ENCODE measurements at places on chromosomes 5 and 9.

DNA sequence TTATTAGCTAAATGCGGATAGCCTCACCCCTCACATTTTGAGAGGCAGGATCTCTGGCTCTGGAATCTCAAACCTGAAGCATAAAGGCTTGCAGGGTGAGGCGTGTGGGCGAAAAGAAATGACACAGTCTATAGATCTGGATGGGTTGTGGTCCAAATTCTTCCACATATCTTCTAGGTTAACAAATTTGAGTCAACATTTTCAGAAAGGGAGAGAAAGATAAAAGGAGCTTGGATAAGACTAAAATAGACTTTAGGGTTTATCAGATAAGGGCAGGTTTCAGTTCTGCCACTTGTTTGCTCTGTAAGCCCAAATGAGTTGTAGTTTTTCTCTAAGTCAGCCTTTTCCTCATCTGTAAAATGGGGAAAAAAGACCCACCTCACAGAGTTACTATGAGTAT lies 220.9 kb downstream of the TRIM32 start:
- DNase-seq: no peak

- DNase-seq: no peak
These were observed 1717.1 kb downstream of the EFNA5 start for GRCh38 chr5:105953616-105954015.

- DNase-seq: no peak
These were observed 91.0 kb downstream of the GAS1 start for GRCh38 chr9:86856259-86856658.

GRCh38 chr9:116791326-116791725 lies 104.2 kb downstream of the TRIM32 start:
- no peak for DNase-seq

DNA sequence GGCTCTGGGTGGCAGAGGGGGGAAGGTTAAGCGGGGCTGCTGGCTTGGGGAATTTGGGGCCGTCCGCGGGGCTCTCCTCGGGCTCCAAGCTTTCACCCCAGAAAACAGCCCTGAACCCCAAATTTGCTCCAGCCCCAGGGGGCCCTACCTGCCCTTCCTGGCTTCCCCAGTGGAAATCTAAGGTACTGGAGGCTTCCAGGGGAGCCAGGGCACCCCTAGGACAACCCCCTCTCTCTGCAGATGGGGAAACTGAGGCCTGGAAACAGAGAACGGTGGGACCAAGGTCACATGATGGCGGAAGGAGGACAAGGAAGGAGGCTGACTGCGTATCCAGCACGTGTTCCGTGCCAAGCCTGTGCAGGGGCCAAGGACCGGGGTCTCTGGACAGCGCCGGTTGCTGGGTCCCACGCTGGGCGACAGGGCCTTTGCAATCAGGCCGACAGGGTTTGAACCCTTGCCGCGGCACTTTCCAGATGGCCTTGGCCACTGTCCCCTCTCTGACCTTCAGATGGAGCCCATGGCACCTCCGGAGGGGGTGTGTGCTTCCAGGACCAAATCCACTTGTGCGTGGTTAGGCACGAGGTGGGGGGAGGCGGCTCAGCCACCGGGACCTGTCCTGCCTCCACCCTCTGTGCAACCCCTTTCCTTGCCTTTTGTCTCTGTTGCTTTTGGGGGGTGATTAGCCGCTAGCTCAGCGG lies 183.1 kb downstream of the C9orf50 start:
- DNase-seq: no peak

DNA sequence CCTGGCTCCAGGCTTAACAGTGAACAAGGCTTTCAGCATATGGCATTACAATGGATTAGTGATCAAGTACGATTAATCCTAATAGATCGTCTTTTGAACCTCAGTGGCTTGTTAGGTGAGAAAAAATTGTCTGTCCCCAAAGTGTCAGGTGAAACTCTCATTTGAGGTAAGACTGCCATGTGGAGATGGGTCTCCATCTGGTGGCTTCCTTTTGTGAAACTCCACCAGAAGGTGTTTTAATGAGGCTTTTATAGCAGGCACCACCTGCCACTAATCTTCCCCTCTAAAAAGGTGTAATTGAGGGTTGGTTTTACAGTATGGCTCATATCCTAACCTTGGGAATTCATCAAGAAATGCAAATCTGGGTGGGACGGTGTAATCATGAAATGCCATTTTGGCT lies 471.1 kb upstream of the MPDZ start:
- DNase-seq: no peak

DNA sequence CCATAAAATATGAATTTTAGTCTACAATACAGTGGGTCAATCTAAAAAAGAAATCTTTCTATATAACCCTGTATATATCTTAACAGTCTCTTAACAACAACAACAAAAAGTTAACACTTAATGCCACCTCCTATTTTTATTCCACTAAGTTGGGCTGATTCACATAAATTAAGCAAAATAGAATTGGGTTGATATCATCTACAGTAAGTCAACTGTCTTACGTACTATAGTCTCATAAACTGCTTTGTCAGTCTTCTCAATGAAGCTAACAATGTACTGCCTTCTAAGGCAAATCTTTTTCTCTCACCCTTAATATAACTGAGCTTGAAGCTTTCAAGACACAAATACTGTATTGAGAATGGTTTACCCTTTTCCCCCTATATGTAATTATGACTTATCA lies 185.7 kb downstream of the ADAMTS6 start:
- no peak for DNase-seq

- no peak for DNase-seq
These were observed 111.2 kb downstream of the ATPSCKMT start for GRCh38 chr5:10138395-10139057.

- no peak for DNase-seq
These were observed 27.9 kb downstream of the ANXA1 start for GRCh38 chr9:73179589-73179988.

GRCh38 chr5:172009536-172010270 lies 3.3 kb upstream of the FBXW11 start:
- DNase-seq: no peak

GRCh38 chr9:124934290-124934689 lies 6.6 kb downstream of the GOLGA1 start:
- no peak for DNase-seq

GRCh38 chr5:33261305-33261704 lies 179.5 kb upstream of the TARS1 start:
- peak; percentile 64 for DNase-seq

GRCh38 chr5:107653685-107654084 lies 17.1 kb downstream of the EFNA5 start:
- no peak for DNase-seq

GRCh38 chr5:131671409-131671808 lies 36.4 kb upstream of the RAPGEF6 start:
- no peak for DNase-seq

GRCh38 chr5:122295138-122295537 lies 16.9 kb upstream of the SNCAIP start:
- no peak for DNase-seq

DNA sequence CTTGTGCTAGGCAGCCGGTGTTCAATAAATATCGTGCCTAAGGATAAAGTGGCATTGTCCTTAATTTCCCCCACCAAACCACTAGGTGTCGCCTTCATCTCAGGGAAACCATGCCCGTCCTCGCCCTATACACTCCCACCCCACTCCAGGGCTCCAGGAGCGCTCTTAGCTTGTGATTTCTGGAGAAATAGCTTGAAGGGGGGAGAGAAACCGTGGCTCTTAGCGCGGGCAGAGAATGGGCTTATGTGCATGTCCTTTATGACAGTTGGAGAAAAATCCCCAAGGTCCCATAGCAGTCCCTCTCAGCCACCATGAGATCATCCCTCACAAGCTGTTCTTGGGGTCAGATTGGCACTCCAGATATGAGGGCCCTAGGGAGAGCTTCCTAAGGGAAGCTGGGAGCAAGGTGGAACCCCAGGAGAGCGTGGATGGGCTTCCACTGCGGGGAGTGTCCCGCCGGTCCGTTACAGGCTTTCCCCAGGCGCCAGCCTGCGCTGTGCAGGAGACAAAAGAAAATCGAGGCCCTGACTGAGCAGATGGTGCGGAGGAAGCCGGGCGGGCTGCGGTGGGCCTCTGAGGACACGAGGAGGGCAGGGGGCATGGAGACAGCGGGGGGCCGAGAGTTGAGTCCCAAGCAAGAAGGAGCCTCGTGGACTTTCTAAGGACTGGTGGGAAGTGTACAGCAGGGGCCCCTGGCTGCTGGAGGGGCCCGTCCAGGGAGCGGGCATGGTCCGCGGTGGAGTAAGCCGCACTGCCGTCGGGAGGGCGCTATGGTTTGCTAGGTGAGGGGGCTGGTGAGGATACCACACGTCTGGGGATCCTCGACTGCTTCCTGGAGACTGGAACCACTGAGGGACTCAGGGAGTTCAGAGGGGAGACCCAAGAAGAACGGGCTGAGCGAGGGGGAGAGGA lies 750 bp upstream of the NPR2 start:
- peak; percentile 63 for DNase-seq

- DNase-seq: no peak
These were observed 95.5 kb upstream of the EQTN start for GRCh38 chr9:27392451-27392850.

DNA sequence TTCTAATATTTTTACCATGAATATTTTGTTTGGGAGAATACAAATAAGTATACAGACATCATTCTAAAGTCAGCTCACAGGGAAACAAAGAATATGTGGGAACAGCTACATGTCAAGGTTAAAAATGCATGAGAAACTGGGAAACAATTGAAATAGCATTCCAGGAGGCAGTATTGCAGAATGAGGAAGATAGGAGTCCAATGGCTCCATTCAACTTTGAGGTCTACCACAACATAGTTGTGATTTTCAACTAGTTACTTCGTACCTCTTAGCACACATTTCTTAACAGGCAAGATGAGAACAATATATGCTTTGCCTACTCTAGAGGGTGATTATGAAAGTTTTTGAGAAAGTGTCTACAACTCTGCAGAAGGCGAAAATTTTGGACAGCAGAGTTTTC lies 35.2 kb upstream of the CAST start:
- DNase-seq: peak; percentile 91

Data from fibroblast of skin of left biceps (primary cell).